ENCODE measurements at places on chromosomes 7 and 10. TPM values are rescaled to one million over a fixed set of nuclear protein-coding genes. Genes with fewer than 3 reads are reported as not detected.

DNA sequence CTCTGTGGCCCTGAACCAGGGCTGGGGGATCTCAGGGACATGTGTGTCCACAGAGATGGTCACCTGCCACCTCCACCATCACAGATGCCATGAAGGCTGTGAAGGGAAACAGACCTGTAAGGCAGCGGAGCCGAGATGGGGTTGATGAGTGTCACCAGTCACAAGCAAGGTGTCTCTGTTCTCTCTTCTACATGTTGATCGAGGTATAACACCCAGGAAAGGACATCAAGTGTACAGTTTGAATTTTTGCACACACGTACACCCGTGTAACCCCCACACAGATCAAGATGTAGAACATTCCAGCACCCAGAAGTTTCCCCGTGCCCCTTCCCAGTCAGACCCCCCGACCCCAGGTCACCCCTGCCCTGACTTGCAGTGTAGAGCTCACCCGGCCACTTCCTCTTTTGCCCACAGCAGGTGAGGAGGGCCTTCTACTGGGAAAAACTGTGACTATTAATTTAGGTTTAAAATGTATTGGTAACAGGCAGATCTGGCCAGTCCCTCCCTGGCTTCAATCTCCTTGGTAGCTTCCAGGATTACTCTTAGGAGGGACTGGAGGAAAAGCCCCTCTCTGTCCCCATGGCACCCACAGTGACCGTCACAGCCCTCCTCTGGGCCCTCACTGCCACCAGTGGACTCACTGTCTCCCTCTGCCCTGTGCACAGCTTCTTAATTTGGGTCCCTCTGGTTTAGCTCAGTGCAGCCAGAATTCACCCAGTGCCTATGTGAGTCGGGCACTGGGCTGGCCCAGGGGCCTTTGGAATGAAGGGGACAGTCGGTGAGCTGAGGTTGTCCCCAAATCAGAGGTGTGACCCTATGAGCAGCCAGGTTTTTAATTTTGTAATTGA, 108.2 kb downstream of the LHPP start:
- DNase-seq = no peak

The OGDHL gene
- 77.8 TPM for total RNA-seq

- DNase-seq = no peak
These were observed 246.4 kb upstream of the MKLN1 start for GRCh38 chr7:131081308-131081707.

GRCh38 chr7:141593134-141593533, 41.9 kb downstream of the AGK start:
- no peak for DNase-seq

The MYO3A gene
- not detected for total RNA-seq

The PAX4 gene
- not detected for total RNA-seq
